ENCODE measurements at places on chromosomes 5 and 9. TPM values are rescaled to one million over a fixed set of nuclear protein-coding genes. Genes with fewer than 3 reads are reported as not detected.

GRCh38 chr9:126043681-126044080 is 282.9 kb upstream of the MVB12B start:
- DNase-seq: peak; percentile 14

- DNase-seq: peak; percentile 89
Observed at GRCh38 chr5:32760091-32760509, 49.0 kb downstream of the NPR3 start.

GRCh38 chr5:80990527-80990926 is 30.4 kb downstream of the RASGRF2 start:
- no peak for DNase-seq

DNA sequence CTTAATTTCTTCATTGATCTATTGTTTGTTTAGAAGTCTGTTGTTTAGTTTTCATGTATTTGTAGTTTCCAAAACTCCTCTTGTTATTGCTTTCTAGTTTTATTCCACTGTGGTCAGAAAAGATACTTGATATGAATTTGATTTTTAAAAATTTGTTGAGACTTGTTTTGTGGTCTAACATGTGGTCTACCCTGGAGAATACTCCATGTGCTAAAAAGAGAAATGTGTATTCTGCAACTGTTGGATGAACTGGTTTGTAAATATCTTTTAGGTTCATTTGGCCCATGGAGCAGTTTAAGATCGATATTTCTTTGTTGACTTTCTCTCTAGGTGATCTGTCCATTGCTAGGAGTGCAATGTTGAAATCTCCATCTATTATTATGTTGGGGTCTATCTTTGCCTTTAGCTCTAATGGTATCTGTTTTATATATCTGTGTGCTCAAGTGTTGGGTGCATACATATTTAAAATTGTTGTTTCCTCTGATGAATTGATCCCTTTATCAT is 150.6 kb upstream of the ATP10B start:
- DNase-seq: no peak

GRCh38 chr9:107875571-107875980 is 386.0 kb upstream of the KLF4 start:
- no peak for DNase-seq

DNA sequence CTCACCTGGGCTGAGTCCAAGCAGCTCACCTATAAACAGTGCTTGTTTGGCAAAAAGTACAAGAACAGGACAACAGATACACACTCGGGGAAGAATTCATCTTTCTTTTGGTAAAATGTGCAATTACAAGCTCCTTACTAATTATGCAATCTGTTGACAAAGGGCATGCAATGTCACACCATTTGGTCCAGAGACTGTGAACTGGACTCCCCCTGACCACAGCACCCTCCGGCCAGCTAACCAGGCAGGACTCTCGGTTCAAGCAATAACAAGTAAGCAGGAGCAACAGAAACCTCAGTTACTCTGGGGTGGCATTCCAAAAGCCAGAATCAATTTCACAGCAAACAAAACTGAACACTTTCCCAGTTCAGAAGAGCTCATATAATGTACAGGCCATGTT is 113.8 kb downstream of the GNAQ start:
- DNase-seq: no peak

GRCh38 chr9:76658510-76659231 is 105.6 kb upstream of the PCA3 start:
- peak; percentile 48 for DNase-seq

DNA sequence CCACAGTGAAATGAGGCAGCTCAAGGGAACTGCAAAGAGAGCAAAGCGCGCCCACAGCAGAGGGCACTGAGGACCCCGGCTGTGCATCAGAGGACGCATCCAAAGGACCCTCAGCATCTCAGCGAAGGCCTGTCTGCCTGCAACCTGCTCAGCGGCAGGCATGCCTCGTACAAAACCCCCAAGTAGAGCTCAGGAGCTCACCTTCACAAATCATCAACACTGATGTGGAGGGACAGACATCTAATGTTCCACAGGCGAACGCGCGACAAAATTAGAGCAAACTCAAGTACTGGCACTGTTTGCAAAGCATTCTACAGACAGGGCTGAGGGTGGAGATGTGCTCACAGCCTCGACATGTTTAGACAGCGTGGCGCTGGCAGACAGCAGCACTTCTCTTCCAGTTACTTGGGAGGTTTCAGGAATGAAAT is 81.0 kb downstream of the DCP2 start:
- no peak for DNase-seq

GRCh38 chr9:97638666-97639065 is 5.0 kb downstream of the NCBP1 start:
- DNase-seq: no peak

DNA sequence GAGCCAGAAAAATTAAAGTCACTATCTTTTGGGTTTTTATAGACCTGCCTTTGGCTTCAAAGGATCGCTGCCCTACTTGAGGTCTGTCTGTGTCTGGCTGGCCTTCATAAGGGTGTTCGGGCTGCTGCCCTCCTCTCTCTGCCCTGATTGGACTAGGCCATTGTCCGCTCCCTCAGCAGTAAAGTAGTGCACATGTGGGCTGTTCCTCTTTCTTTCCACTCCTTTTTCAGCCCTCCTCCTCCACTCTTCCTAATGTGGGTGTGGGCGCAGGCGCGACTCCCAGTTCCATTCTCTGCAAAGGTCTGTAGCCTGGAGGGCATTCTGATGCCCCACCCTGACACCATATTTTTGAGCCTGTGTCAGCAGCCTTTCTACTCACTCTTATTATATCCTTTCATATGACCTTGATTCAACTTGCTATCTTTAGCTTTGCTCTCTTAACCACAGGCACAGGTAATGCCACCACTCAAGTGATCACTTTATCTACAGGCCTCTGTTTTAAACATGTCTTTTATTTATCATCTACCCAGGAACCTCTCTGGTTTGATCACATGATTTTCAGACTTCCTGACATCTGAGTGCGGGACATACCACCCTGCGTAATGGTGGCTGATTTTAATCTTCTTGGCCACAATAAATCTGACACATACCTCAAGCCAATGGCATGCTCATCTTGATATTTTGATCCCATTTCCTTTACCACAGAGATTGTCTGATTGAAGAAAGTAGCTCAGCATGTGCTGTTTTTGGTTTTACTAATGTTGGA is 144.5 kb downstream of the AOPEP start:
- DNase-seq: peak; percentile 90

DNA sequence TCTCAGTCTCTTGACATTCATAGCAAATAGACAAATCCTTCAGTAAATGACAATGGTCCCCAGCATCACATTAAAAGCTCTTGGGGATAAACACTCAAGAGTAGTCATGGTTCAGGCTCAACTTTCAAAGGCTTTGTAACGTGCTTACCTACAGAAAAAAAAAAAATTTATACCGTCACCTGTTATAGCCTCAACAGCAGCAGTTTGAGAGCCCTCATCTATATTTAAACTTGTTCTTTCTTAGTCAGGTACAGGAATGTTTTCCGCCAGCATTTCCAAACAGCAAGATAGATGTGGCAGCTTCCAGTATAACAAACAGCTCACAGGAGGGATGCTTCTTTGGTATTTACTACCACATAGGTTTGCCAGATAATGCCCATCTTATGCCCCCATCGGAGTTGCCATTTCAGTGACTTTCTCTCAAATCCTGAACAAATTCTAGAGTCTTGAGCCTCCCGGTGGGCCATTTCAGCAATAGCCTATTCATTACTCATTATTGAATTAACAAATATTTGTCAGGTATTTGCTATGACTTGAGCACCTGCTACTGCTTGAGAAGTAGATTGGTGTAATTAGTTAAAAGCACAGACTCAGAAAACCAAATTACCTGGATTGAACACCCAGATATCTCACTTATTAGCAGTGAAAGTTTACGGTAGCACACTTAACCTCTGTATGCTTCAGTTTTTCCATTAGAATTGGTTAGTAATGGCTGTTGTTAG is 470.0 kb downstream of the EBF1 start:
- no peak for DNase-seq

GRCh38 chr5:71743155-71743554 is 24.1 kb downstream of the CARTPT start:
- DNase-seq: no peak

DNA sequence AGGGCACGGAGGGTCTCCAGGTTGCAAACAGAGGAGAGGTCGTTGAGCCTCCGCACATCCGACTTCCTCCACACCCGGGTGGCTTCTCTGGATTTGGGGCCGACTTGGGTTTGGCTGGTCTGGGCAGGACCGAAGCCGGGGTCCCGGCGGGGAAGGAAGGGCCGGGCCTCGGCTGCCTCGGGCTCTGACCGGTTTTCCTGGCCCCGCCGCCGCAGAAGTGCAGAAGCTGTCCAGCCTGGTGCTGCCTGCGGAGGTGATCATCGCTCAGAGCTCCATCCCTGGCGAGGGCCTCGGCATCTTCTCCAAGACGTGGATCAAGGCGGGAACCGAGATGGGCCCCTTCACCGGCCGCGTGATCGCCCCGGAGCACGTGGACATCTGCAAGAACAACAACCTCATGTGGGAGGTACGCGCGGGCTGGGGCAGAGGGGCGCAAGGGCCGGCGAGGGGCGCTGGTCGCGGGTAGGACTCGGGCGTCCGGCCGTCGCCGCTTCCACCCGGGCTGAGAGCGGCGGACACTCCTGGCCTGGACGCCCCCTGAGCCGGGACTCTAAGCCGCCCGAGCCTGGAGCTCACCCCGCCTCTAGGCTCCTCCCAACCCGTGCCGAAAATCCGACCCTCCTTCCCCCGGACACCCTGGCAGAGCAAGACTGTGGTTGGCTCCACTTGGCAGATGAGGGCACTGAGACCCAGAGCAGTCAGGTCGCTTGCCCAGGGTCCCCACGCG is 2.2 kb downstream of the PRDM12 start:
- no peak for DNase-seq

GRCh38 chr9:90956026-90956810 is 154.6 kb downstream of the SYK start:
- DNase-seq: peak; percentile 65

GRCh38 chr5:107257885-107258520 is 412.7 kb downstream of the EFNA5 start:
- no peak for DNase-seq

DNA sequence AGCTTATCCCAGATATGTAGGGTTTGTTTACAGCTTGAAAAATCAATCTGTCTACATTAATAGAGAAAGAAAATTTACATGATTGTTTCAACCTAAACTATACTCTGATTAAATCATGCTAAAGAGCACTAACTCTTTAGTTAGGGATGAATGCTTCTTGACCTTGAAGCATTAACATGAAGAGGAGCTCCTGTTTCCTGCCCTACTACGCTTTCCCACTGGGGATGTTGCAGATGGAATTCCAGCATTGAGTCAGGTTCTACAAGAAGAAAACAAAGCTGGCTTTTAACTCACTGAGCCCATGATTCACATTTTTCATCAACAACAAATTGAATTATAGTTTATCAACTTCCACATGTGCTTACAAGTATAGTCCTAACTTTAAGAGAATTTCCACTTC is 471.3 kb downstream of the TMEM232 start:
- DNase-seq: no peak

- peak; percentile 42 for DNase-seq
Observed at GRCh38 chr9:1208157-1208556, 158.0 kb downstream of the DMRT2 start.

DNA sequence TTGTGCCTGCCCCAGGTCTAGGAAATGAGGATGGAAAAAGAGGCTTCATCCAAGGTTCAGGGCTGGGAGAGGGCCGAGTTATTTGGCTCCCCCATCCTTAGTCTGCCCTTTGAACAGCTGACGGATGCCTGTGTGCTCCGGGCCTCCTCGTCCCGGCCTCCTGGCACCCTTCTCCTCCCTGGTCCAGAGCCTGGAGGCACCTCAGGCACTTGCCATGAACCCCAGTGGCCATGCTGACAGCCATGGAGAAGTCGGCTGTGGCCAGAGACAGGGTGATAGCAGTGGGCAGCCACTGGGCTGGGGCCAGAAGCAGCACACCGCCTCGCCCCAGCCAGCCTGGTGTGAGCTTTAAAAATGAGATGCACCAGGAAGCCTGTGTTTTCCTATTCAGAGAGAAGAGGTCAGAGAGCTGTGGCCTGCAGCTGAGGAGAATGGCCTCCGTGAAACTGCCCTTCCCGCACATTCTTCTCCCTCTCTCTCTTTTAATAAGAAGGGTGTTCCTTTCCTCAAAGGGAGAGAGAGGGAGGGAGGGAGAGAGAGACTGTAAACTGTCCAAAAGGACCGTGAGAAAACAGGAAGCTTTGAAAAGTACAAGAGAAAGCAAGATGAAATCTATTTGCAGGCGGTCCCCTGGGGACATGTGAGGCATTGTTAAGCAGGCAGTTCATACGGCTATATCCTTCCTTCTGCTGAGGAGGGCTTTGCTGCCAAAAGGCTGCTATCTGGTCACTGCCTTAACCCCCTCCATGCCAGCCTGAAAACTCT is 55.3 kb downstream of the ZNF366 start:
- DNase-seq: peak; percentile 66

GRCh38 chr9:92242260-92243136 is 51.0 kb downstream of the IARS1 start:
- DNase-seq: peak; percentile 78

DNA sequence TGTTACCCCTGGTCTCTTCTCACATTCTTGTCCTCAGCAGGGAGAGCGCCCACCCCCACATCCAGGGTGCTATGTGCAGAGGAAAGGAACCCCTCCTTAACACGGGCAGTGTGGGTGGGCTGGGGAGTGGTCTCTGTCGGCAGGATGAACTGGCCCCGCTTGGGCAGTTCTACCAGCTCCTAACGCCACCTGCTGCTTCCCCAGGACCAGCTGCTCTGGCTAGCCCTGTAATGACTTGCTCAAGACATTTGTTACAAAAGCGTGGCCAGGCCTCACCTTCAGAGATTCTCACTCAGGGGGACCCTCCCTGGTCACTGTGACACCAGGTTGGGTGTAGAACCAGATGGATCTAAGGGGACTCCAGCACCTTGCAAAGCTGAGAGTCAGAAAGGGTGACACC is 82.4 kb downstream of the HMCN2 start:
- DNase-seq: no peak

DNA sequence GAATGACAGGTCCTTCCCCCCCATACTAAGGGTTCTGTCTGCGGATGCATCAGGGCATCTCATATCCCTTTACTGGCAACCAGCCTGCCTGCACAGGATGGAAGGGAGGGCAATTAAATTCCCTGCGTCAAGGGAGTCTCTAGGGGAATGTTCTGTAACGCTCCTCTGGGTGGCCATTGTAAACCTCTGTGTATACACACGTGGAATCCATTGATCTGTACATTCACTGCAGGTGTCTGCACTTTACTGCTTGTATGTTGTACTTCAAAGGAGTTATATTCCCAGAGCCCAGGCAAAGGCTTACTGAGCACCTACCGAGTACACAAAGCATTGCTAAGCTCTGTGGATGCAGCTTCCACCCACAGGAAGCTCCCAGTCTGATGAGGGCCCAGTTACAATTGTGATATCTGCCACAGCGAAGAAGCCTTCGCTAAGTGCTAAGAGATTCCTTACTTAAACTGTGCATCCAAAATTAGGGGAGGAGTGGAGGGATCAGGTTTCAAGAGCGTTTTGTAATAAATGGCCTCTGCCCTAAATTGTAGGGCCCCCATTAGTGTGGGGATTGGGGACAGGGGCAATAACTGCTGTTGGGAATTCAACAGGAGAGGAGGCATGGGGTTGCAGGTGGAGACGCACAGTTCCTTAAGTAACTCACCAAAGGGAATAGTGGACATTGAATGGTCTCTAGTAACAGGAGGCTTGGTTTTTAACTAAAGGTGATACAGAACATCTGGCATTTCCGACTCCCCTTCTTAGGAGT is 1.5 kb upstream of the RETREG1 start:
- DNase-seq: no peak

PCDH1 gene
- total RNA-seq: 9.1 TPM

PGM5 gene
- total RNA-seq: 1.8 TPM

RNF224 gene
- 0.17 TPM for total RNA-seq

GLRA1 gene
- not detected for total RNA-seq

CARTPT gene
- not detected for total RNA-seq

SPATA6L gene
- 3.6 TPM for total RNA-seq

ENTREP1 gene
- total RNA-seq: 2.0 TPM

FAM219A gene
- 59.9 TPM for total RNA-seq

Measured in astrocyte (in vitro differentiated cells and primary cell).